H7 (cell line): ENCODE measurements at places on chromosomes 3 and 15. TPM values are rescaled to one million over a fixed set of nuclear protein-coding genes. Genes with fewer than 3 reads are reported as not detected.

The CYP1A2 gene
- total RNA-seq = not detected in 2 replicates

The FSIP1 gene
- total RNA-seq = 0.15 and 0.52 TPM in 2 replicates

The GOLGA8J gene
- 0.24 TPM in 1 of 2 replicates, not detected in the other for total RNA-seq

The LRRC34 gene
- 4.2 and 8.5 TPM in 2 replicates for total RNA-seq

The KNG1 gene
- total RNA-seq = not detected in 2 replicates

The NECTIN3 gene
- 42.3 and 47.4 TPM in 2 replicates for total RNA-seq

The AADAC gene
- not detected in 2 replicates for total RNA-seq
